Right cardiac atrium (tissue), 5 donors: ENCODE measurements at places on chromosomes 4 and X. TPM values are rescaled to one million over a fixed set of nuclear protein-coding genes. Genes with fewer than 3 reads are reported as not detected.

Gene KCNE5
- polyA plus RNA-seq: 0.32 TPM

Gene TLR10
- polyA plus RNA-seq: not detected

Gene ARHGEF38
- polyA plus RNA-seq: not detected

Gene SAGE1
- not detected for polyA plus RNA-seq

Gene RPS6KA6
- polyA plus RNA-seq: 1.4 TPM

Gene F8A1
- 25.3 TPM for polyA plus RNA-seq

Gene H2BW2
- not detected for polyA plus RNA-seq

Gene SCML2
- 1.7 TPM for polyA plus RNA-seq

Gene PAGE1
- not detected for polyA plus RNA-seq

Gene HSFX3
- not detected for polyA plus RNA-seq

Gene FRAS1
- polyA plus RNA-seq: 1.1 TPM

Gene NCAPG
- polyA plus RNA-seq: 0.14 TPM

Gene MAMLD1
- polyA plus RNA-seq: 1.3 TPM

Gene MFSD8
- polyA plus RNA-seq: 5.9 TPM

Gene PPP2R3B
- 114 TPM for polyA plus RNA-seq

Gene GNRHR
- not detected for polyA plus RNA-seq

Gene EVC2
- polyA plus RNA-seq: 2.0 TPM

Gene HPSE
- 0.50 TPM for polyA plus RNA-seq

Gene ADRA2C
- 4.8 TPM for polyA plus RNA-seq

Gene HERC5
- 2.8 TPM for polyA plus RNA-seq

Gene OTUD6A
- not detected for polyA plus RNA-seq

Gene PSAPL1
- not detected for polyA plus RNA-seq

Gene SLC30A9
- polyA plus RNA-seq: 17.8 TPM

Gene NAT8L
- 2.8 TPM for polyA plus RNA-seq

Gene C4orf50
- polyA plus RNA-seq: 0.02 TPM

Gene ZCCHC18
- 0.70 TPM for polyA plus RNA-seq

Gene TMEM144
- 6.9 TPM for polyA plus RNA-seq

Gene GAGE12F
- polyA plus RNA-seq: not detected

Gene MAGEC1
- polyA plus RNA-seq: not detected
